Endothelial cell (in vitro differentiated cells): ENCODE measurements at places on chromosomes 2 and 18. TPM values are rescaled to one million over a fixed set of nuclear protein-coding genes. Genes with fewer than 3 reads are reported as not detected.

- H3K27me3 ChIP-seq, result no peaks in the 10 kb centered on the region
- no peak overlapping the region for H3K27ac ChIP-seq
- H3K4me3 ChIP-seq, result no peak overlapping the region
- no peaks in the 10 kb centered on the region for H3K4me1 ChIP-seq
- peaks cover 7% of the 10 kb centered on the region for H3K36me3 ChIP-seq
These were observed 38.0 kb downstream of the TMX3 start for GRCh38 chr18:68676913-68677312.

GLB1L gene
- total RNA-seq, result 7.3 TPM

TNFAIP6 gene
- not detected for total RNA-seq

GRCh38 chr2:137379186-137379585, 585.1 kb upstream of the HNMT start:
- no peak for DNase-seq
- H3K36me3 ChIP-seq, result peaks cover 16% of the 10 kb centered on the region
- no peaks in the 10 kb centered on the region for H3K27me3 ChIP-seq
- H3K4me1 ChIP-seq, result no peaks in the 10 kb centered on the region

DSG4 gene
- total RNA-seq, result not detected

MBOAT2 gene
- 71.6 TPM for total RNA-seq

DNA sequence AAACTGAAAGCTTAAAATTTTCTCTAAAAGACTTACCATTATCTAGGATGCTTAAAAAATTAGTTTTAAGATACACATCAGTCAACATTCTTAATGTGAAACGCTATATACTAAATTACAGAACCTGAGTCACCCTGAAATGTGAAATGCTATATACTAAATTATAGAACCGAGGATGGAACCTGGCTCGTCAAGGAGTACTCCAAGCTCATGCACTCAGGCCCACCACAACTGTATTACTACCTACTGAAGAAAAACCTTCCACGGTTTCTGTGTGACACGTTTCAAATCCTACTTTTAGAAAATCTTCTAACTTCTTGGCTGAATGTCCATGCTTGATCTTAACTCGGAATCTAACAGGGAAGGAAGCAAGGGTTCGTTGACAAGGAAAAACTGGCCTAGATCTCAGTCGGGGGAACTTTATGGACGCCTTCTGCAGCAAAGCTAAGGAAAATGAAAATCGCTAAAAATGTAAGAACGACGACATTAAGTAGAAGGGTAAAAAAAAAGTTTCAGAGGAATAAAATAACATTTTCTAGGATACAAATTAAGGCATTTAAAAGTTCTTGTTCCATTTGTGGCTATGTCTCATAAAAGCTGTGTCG, 1.4 kb downstream of the PRKD3 start:
- H3K36me3 ChIP-seq, result no peaks in the 10 kb centered on the region
- H3K4me1 ChIP-seq, result peaks cover 36% of the 10 kb centered on the region
- peaks cover 5% of the 10 kb centered on the region for H3K27me3 ChIP-seq
- H3K4me3 ChIP-seq, result peak overlapping the region; percentile 91
- peak overlapping the region; percentile 96 for H3K27ac ChIP-seq
- no peak for DNase-seq

DNA sequence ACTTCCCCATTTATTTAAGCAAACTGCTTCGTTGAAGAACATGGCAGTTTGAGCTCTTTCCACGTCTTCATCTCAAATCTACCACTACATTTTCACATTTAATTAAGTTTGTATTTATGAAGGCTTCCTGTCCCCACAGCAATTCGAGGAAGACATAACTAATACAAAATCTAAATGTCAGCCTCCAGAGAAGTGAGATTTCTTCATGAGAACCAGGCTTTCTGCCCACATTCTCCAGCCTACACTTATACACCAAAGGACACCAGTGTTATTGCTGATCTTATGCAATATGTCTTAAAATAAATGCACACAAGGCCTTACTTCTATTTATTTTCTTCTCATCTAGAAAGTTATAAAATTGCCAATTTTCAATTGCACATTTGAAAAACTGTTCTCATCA, 1209.3 kb upstream of the FAM98A start:
- no peak overlapping the region for H3K27ac ChIP-seq
- H3K4me3 ChIP-seq, result no peak overlapping the region
- peaks cover 5% of the 10 kb centered on the region for H3K4me1 ChIP-seq

DNA sequence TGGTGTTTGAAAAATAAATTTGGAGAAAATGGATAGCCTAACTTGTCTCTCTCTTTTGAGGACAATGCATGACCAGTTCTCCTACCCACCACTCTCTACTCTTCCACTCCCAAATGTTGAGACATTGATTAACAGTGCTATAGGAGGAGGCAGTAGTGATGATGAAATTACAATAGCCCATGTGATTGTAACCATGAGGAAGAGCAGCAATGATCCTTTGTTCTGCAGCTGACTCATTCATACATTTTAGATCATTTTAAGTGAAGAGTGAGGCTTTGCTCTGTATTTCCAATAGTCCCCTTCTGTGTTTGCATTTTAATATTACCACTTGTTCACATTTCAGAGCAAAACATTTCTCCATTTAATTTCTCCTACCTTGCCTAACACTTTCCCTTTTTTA, 592.3 kb downstream of the THSD7B start:
- no peak overlapping the region for H3K27ac ChIP-seq
- no peaks in the 10 kb centered on the region for H3K4me1 ChIP-seq
- no peak overlapping the region for H3K4me3 ChIP-seq
- H3K27me3 ChIP-seq, result no peaks in the 10 kb centered on the region

DNA sequence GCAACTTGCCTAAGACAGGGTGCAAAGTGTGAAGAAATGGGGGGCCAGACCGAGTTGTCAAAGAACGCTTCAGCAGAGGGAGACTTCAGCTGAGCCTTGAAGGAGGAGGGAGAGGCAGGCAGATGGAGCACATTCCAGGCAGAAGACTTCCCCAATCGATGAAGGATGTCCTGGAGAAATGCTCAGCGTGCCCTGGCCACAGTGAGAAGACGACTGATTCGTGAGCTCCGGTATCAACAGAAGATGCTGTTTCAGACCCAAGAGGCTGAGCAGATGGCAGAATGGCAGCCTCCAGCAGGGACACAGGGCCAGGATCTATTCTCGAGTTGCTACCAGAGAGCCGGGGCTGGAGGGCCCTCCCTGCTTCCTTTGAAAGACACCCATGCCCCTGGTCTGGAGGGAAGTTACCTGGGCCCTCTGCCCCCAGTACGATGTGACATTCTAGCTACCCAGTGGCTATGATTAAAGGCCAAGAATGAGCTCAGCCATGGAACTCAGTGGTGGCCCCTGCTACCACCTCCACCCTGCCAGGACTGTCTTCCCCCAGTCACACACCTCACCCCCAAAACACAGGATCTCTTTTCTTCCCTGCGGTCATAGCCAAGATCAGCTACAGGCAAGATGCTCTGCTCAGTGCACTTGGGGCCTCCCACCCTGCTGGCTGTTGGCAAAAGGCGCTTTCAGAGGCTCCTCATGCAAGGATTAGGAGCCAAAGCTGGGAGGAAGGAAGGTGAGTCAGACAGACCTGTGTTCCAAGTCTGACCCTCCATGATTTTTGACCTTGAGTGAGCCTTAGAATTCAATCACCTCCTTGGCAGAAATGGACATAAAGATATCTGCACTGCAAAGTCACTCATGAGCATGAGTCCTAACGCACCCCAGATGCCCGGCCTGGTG, 84.3 kb downstream of the TFCP2L1 start:
- no peak overlapping the region for H3K4me3 ChIP-seq
- H3K27ac ChIP-seq, result no peak overlapping the region
- DNase-seq, result no peak
- H3K36me3 ChIP-seq, result no peaks in the 10 kb centered on the region
- H3K27me3 ChIP-seq, result peaks cover 10% of the 10 kb centered on the region

GRCh38 chr18:2104620-2105462, 466.5 kb downstream of the METTL4 start:
- peak; percentile 67 for DNase-seq
- no peaks in the 10 kb centered on the region for H3K4me1 ChIP-seq
- H3K27ac ChIP-seq, result no peak overlapping the region
- H3K36me3 ChIP-seq, result no peaks in the 10 kb centered on the region

- no peaks in the 10 kb centered on the region for H3K36me3 ChIP-seq
- H3K27ac ChIP-seq, result no peak overlapping the region
- peaks cover 3% of the 10 kb centered on the region for H3K27me3 ChIP-seq
- no peak for DNase-seq
These were observed 31.7 kb downstream of the ONECUT2 start for GRCh38 chr18:57466745-57467409.

- DNase-seq, result no peak
- no peaks in the 10 kb centered on the region for H3K27me3 ChIP-seq
- H3K4me3 ChIP-seq, result no peak overlapping the region
- H3K4me1 ChIP-seq, result peaks cover 12% of the 10 kb centered on the region
These were observed 75.6 kb upstream of the FZD5 start for GRCh38 chr2:207845202-207845864.

DNA sequence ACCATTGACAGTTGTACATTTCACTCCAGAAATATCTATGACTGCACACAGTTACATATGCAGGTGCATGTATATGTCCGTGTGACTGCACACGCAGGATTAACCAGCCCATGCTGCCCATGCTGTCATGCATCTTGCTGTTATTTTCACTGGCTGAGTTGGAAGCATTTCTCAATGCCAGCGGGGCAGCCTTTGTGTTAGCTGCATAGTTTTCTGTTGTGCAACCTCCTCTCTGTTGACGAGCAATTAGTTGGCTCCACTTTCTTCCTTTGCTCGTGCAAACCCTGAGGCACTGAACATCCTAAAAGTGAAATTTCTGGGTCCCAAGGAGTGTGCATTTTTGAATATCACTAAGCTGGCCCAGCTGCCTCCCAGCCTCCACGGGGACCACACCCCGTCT, 133.4 kb upstream of the GLI2 start:
- no peak for DNase-seq
- H3K27me3 ChIP-seq, result peaks cover 6% of the 10 kb centered on the region
- H3K4me3 ChIP-seq, result no peak overlapping the region

TUBA4B gene
- total RNA-seq, result not detected

DNA sequence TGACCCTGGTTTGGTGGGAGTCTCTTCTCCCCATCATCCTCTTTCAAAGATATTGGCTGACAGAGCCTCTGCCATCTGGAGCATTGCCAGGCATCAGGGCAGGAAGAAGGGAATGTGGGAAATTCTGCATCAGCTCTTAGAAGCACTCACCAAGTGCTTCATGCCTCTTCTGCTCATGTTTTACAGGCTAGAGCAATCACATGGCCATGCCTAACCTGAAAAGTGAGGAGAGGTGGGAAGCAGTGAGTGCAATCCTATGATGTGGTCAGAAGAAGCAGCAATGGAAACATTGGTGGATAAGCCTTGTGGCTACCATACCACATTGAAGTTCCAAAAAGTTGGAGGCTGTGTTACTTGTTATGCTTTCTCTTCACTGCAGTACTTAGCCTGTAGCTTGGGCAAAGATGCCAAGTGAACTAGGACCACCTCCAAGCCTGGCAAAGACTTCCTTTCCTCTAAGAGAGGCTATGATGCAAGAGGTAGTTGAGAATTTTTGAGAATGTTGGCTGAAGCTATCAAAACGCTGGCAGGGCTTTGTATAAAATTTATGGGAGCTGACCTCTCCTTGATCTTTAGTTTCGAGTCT, 64.1 kb downstream of the BCL2L11 start:
- no peak for DNase-seq
- no peaks in the 10 kb centered on the region for H3K27me3 ChIP-seq
- H3K36me3 ChIP-seq, result no peaks in the 10 kb centered on the region
- no peak overlapping the region for H3K27ac ChIP-seq

GRCh38 chr18:12645751-12646203, 12.1 kb downstream of the SPIRE1 start:
- H3K4me1 ChIP-seq, result peaks cover 13% of the 10 kb centered on the region
- H3K27me3 ChIP-seq, result no peaks in the 10 kb centered on the region
- DNase-seq, result no peak
- H3K36me3 ChIP-seq, result no peaks in the 10 kb centered on the region
- H3K27ac ChIP-seq, result no peak overlapping the region

- H3K4me3 ChIP-seq, result no peak overlapping the region
- H3K4me1 ChIP-seq, result peaks cover 21% of the 10 kb centered on the region
- no peaks in the 10 kb centered on the region for H3K36me3 ChIP-seq
These were observed 95.3 kb downstream of the EVA1A start for GRCh38 chr2:75465317-75465984.

- H3K27ac ChIP-seq, result no peak overlapping the region
- H3K4me1 ChIP-seq, result peaks cover under 1% of the 10 kb centered on the region
- no peak for DNase-seq
- no peaks in the 10 kb centered on the region for H3K36me3 ChIP-seq
- no peaks in the 10 kb centered on the region for H3K27me3 ChIP-seq
These were observed 38.5 kb upstream of the RMP24 start for GRCh38 chr18:35933982-35934381.
